ENCODE measurements at places on chromosomes 1 and 21.

GRCh38 chr1:9767964-9768668 lies 55.6 kb downstream of the CLSTN1 start:
- DNase-seq, result no peak

GRCh38 chr1:230930986-230931385 lies 47.7 kb downstream of the TTC13 start:
- DNase-seq, result no peak

DNA sequence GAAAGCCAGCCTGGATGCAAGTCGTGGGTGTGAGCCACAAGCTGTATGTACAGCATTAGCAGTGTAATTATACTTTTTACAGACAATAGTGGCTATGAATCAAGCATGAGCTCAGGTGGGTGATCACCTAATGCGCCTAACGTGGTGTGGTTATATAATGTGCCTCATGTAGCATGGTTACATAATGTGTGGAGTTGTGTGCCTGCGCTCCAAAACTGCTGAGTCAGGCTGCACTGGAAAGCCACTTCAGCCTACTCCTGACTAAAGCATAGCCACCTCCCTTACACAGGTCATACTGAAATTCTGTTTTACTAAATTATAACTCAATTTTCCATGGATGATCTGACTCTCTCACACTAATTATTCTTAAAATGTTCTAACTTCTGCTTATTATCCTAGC lies 69.8 kb downstream of the KCNT2 start:
- no peak for DNase-seq

GRCh38 chr1:234750922-234751627 lies 141.1 kb upstream of the IRF2BP2 start:
- DNase-seq, result no peak

DNA sequence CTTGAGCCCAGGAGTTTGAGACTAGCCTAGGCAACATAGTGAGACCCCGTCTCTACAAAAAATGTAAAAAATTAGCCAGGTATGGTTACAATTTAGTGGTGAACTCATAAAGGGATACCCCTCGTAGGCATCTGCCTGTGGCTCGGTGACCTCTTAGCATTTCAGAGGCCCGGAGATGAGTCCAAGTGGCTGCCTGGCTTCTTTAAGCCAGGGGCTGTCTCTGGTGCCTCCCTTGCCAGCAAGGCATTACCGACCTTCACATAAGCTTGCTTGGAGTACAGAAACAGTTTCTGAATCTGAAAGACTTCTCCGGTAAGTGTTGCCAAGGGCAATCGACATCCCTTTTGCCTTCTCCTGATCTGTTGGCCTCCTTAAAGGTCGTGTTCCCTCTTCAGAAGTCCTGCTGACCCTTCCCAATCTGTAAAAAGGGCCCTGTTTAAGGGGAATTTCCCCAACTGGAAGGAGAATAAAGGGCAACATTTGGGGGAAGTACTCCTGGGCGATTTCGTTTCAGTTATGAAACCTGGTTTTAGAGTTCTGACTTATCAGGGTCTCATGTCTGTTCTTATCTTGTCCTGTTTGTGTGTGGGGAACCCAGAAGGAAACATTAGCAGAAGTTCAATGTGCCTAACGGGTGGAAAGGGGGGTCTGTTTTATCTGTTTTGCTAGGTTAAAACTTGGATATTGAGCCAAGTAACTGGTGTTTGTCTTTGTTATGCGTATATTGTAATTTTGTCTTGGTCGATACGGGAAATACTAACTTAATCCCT lies 32.9 kb downstream of the KIFAP3 start:
- DNase-seq, result no peak

DNA sequence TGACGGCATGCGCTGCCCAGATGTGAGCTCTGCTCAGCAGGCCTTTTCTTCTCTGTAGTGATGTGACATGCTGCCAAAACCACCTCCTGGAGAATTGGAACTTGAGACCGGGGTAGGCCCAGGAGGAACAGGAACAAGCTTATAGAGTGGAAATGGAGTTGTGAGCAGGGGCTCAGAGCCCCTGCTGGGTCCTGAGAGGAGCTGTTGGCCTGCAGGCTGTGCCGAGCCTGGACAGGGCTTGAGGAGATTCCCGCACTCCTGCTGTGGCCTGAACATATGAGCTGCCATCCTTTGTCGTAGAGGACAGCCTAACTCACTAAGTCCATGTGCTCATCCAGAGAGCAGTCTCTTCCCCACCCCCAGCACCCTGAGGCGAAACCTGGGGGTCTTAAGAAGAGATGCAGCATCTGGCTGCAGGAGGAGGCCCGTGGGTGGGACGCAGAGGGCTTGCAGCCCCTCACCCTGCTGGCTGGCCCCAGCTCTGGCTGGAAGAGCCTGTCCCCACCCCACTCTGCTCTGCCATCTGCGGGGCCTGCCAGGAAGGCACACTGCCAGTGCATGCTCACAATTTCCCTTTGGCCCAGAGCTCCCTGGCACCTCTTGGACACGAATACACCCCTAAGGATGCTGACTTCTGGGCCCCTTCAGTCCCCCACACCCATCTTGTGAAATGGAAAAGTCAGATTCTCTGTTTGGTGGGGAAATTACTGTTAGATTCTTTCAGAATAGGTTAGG lies 42.5 kb downstream of the PTPRF start:
- no peak for DNase-seq

GRCh38 chr1:221575605-221576004 lies 166.3 kb downstream of the DUSP10 start:
- DNase-seq, result no peak

GRCh38 chr1:205692423-205692822 lies 12.1 kb upstream of the SLC45A3 start:
- no peak for DNase-seq

GRCh38 chr21:28069450-28069923 lies 923.2 kb downstream of the LTN1 start:
- DNase-seq, result no peak

DNA sequence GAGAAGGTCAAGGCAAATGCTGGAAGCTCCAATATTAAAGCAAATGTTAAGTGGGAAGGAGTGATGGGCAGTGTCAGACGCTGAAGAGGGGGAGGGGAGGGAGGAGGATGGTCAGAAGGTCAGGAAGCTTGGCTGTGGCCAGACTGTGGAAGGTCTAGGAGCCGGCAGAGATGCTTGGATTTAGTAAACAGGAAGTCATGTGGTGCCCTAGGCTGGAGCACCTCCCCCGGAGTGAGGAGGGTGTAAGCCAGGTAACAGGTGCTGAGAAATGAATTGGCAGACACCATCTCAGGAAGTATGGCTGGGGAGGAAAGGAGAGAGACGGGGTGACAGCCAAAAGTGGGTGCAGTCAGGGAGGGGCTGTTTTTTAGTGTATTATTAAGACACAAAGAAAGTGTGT lies 17.7 kb downstream of the CSMD2 start:
- DNase-seq, result no peak

DNA sequence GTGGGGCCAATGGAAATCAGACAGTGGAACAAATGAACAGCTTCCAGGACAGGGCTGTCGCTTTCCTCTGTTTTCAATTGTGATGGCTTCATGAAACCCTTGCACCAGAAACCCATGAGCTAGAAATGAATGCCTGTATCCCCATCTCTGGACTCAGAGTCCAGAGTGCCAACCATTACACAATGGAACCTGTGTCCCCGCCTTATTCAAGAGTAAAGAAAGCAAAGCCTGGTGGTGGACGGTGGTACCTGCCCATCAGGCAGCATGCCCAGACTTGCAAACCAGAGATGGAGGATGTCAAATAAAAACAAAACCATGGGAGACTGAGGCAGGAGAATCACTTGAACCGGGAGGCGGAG lies 4.4 kb upstream of the CAPN2 start:
- DNase-seq, result no peak

DNA sequence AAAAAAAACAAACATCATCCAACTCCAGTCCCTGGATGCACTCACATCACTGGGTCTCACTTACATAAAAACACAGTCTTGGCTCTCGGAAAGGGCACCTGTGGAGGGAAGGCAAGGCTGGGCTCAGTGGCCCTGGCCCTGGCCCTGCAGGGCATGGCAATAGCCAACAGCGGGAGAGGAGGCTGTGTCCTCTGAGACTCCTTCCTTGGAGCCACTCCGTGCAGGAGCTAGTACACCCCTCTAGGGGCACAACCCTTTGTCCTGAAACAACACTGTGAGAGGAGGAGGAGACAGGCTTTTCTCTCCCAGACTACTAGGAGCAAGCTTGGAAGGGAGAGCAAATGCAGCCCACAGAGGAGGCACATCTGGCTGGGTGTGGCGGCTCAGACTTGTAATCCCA lies 28.0 kb downstream of the URB1 start:
- DNase-seq, result no peak

GRCh38 chr21:41598561-41599431 lies 90.8 kb upstream of the TMPRSS2 start:
- DNase-seq, result no peak

- no peak for DNase-seq
Observed at GRCh38 chr21:20266441-20266710, 731.8 kb upstream of the NCAM2 start.
